ENCODE measurements at places on chromosomes 12 and 14.
A peak's percentile ranks its signal among the peaks of the same experiment; 100 is the strongest.

GRCh38 chr12:32777159-32777558 lies 21.5 kb upstream of the YARS2 start:
- DNase-seq = no peak

GRCh38 chr12:60071759-60072191 lies 475.9 kb downstream of the SLC16A7 start:
- DNase-seq = no peak

DNA sequence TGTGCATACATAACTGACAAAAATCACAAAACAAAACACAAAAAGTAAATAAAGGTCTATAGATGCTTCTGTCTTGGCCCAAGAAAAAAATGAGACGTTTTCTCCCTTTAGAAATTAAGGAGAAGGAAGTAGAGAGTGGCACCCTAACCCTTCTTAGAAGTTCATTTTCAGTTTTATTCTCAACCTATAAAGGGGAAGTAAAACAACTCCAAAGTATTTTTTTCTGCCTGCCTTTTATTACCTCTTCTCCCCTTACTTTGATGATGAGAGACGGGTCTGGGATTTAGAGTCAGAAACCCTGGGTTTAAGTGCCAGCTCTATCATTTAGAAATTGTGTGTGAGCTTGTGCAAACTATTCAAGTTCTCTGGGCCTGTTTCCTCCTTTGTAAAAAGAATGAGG lies 2.8 kb downstream of the PRIM1 start:
- DNase-seq = no peak

DNA sequence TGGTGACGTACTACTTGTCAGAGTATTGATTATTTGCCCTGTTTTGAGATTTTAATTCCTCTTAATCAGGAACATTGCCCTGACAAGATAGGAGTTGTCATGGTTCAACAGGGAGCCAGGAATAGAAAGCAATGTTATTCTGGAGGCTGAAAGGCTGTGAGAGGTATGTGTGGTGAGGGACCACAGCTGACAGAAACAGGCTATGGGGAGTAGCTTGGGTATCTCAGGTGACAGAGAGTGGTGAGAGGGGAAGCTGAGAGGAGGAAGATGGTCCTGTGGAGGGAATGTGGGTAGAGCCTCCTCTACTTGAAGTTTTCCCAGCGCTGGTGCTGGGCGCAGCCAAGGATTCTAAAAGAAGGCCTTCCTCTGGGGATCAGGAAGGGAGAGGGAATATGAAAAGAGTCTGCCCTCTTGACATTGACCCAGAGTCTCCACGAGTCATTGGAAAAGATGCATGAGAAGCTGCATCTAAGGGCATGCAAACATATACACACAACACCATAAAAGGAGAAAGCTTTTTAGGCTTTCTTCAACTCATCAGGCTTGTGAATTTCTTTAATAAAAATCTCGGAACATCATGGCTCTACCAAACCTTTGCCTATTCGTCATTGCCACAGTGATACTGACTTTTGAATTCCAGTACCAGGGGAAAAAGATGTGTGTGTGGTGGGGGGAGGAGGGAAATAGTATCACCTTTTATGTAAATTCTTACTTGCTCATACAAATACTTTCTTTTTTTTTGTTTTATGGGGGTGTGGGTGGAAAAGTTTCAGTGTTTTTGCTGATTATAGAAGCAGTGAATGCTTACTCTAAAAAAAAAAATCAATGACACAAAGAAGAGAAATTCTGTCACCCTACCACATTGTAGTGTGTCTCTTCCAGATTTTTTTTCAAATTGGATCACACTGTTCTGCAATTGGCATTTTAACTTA lies 39.9 kb upstream of the DHRS7 start:
- no peak for DNase-seq

- no peak for DNase-seq
Measured at GRCh38 chr12:96221391-96221790, 27.2 kb downstream of the ELK3 start.

DNA sequence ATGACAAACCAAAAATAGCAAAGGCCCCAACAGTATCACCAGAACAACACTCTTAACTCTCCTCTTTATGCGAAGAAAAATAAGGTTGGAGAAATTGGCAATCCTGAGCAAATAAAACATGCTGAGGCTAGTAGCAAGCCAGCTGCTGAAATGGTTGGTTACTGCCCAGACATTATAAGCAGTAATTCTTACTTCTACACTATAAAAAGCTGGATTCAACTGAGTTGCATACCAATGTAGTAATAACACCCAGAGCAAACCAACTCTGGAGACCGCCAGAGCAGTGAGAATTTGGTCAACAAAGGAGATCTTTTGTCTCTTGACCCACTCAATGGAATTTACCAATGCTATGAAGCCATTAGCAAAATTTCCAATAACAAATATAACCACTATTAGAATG lies 628 bp downstream of the TAS2R30 start:
- DNase-seq = no peak

- no peak for DNase-seq
Measured at GRCh38 chr14:22538671-22539228, 50.3 kb downstream of the DAD1 start.

- no peak for DNase-seq
Measured at GRCh38 chr14:31950331-31950730, 126.8 kb upstream of the ARHGAP5 start.

GRCh38 chr14:23379366-23380196 lies 2.7 kb downstream of the CMTM5 start:
- peak; percentile 75 for DNase-seq

DNA sequence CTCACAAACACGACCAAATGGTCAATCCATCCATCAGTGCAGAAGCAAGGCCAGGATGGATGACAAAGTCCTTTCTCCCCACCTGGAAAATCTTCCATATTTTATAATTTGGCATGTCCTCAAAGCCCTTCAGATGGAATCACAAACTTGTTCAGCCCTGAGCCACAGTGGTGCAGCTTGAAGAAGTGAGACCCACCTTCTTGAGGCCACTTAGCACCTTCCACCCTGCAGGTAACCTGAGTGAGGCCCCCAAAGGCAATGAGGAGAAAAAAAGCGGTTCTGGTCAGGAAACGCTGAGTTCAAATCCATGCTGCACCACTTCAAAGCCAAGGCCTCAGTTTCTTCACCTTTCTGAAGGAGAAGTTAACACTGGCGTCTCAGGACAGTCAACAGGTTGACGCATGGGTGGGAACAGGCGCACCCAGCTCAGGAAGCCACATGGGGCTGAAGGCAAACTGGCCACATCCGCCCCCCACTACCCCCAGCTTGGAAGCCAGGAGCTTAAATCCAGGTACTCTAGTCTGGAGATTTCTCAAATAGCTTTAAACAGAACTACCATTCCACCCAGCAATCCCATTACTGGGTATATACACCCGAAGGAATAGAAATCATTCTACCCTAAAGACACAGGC lies 320.4 kb downstream of the BCL11B start:
- no peak for DNase-seq

DNA sequence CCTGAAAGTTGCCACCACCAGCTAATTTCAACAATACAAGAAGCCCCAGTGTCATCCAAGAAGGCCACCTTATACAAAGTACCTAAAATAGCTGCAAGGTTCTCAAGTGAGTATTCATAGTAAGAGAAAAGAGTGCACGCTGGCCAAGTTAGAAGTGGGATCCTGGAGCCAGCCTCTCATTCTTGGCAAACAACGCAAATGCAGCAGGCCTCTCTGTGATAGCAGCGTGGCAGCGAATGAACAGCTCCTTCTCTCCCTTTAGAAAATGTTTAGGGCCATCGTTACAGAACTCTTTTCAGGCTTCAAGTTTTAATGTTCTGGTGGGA lies 78.0 kb upstream of the IFNG-AS1 start:
- no peak for DNase-seq

GRCh38 chr12:2498964-2499500 lies 295.7 kb upstream of the FKBP4 start:
- no peak for DNase-seq

- DNase-seq = no peak
Measured at GRCh38 chr14:65832431-65833266, 420.1 kb downstream of the FUT8 start.

- DNase-seq = no peak
Measured at GRCh38 chr14:58944343-58944967, 244.0 kb upstream of the DAAM1 start.

DNA sequence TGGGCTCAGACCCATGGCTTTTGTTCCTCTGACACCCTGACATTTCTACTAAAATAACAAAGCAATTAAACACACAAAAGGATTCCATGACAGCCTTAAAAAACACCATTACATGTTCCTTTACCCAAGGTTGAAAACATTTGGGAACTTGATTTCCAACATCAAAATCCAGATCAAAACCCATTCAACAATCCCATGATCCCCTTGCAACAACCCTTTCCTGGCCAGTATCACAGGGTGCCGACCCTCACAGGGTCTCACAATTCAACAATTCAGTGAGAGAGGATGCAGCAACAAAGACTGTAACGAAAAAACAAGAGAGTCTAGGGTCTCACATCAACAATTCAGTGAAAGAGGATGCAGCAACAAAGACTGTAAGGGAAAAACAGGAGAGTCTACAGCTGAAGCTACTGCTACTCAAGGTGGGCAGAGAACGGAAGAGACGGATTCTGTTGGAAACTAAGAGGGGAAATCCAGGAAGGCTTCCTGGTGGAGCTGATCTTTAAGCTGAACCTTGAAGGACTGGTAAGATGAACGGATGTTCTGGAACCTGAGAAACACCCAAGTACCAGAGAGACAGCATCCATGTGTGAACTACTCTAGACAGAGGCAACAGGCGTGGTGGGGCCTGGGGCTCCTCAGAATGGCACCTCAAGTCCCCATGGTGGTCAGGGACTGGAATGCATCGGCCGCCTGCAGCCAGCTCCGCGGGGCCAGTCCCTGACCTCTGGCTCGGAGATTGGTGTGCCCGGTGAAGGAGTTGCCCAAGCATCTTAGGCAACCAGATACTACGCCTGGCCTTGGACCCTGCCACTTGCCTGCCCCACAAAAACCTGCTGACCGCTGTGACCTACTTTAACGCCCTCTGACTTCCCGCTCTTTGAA lies 22.7 kb upstream of the ZFP36L1 start:
- no peak for DNase-seq

DNA sequence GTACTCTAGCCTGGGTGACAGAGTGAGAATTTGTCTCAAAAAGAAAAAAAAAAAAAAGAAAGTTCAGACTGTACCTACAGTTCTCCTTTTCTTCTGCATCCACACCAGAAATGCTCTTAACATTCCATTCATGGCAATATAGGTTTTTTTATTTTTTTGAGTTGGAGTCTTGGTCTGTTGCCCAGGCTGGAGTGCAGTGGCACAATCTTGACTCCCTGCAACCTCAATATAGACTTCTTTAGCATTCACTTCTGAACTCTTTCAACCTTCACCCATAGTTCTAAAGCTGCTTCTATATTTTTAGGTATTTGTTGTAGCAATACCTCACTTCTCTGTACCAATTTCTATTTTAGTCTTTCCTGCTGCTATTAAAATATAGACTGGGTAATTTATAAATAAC lies 1095.7 kb downstream of the FLRT2 start:
- DNase-seq = no peak

- DNase-seq = peak; percentile 40
Measured at GRCh38 chr12:116662612-116663144, 75.2 kb downstream of the SPRING1 start.

GRCh38 chr12:11427341-11427740 lies 32.0 kb upstream of the PRB2 start:
- no peak for DNase-seq

DNA sequence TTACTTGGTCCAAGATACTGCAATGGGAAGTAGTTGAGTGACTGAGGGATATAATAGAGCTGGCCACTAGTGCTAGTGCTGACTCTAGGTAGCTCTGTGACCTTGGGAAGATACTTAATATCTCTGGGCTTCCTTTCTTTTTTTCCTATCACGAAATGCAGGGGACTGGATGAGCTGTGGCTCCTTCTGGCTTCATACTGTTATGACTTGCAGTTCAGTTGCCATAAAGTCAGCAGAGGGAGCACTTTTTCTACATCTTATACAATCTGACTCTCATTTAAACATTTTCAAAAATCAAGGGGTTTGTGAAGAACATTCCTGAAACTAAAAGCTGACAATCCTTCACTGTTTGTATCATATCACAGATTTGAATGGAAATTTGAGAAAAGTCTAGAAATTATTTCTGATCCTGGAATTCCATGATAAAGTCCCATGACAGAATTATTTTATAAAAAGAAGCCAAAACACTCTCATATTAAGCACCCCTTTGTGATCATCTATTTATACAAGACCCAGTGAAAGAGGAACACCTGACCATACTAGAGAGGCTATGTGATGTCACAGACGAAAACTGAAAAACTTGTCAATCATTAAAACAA lies 5.3 kb downstream of the BHLHE41 start:
- DNase-seq = no peak

GRCh38 chr14:36767603-36768281 lies 106.1 kb downstream of the PAX9 start:
- no peak for DNase-seq

GRCh38 chr14:28121512-28122297 lies 644.9 kb upstream of the FOXG1 start:
- no peak for DNase-seq

DNA sequence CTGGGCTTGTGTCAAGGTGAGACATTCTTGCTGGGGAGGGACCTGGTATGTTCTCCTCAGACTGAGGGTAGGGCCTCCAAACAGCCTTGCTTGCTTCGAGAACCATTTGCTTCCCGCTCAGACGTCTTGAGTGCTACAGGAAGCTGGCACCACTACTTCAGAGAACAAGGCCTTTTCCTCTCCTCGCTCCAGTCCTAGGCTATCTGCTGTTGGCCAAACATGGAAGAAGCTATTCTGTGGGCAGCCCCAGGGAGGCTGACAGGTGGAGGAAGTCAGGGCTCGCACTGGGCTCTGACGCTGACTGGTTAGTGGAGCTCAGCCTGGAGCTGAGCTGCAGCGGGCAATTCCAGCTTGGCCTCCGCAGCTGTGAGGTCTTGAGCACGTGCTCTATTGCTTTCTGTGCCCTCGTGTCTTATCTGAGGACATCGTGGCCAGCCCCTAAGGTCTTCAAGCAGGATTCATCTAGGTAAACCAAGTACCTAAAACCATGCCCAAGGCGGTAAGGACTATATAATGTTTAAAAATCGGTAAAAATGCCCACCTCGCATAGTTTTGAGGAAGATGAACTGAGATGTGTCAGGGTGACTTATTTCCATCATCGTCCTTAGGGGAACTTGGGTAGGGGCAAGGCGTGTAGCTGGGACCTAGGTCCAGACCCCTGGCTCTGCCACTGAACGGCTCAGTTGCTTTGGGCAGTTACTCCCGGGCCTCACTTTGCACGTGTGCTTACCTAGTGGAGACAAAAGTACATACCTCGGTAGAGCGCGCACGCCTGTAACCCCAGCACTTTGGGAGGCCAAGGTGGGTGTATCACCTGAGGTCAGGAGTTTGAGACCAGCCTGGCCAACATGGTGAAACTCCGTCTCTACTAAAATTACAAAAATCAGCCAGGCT lies 4.3 kb downstream of the GAPDH start:
- no peak for DNase-seq

DNA sequence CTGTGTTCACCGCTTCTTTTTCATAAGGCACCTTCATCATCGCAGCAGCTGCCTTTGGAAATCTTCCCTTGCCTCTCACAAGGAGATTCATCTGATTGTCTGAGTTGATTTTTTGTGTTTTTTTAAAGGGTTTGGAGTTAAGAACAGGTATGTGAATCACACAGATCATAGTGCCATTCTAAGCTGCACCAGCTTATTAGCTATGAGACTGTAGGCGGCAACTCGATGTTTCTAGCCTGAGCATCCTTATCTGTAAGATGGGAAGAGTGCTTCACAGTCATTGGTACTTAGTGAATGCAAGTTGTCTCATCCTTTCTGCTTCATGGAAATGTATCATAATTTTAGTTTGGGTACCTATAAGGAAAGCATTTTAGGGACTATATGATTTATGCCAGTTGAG lies 32.0 kb downstream of the SLC25A29 start:
- DNase-seq = no peak
